Amniotic epithelial cell (primary cell): ENCODE measurements at places on chromosomes 7 and 10.
A peak's percentile ranks its signal among the peaks of the same experiment; 100 is the strongest.

DNA sequence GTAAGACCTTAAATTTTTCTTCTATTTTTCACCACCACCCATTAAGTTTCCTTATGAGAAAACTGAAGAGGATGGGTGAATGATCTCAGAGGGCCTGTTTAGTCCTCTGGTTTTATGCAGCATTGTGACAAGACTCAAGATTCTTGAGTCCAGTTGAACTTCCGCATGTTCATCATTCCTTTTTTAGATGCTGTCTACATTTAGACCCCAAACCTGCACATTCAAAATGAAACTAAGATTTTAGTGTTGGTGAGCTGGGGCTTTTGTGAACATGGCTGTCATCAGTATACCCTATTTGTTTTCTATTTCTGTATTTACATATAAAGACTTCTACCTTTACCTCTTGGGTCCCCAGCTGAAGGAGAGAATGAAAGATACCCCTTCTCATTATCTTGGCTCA lies 31.1 kb downstream of the NET1 start:
- DNase-seq, result no peak

DNA sequence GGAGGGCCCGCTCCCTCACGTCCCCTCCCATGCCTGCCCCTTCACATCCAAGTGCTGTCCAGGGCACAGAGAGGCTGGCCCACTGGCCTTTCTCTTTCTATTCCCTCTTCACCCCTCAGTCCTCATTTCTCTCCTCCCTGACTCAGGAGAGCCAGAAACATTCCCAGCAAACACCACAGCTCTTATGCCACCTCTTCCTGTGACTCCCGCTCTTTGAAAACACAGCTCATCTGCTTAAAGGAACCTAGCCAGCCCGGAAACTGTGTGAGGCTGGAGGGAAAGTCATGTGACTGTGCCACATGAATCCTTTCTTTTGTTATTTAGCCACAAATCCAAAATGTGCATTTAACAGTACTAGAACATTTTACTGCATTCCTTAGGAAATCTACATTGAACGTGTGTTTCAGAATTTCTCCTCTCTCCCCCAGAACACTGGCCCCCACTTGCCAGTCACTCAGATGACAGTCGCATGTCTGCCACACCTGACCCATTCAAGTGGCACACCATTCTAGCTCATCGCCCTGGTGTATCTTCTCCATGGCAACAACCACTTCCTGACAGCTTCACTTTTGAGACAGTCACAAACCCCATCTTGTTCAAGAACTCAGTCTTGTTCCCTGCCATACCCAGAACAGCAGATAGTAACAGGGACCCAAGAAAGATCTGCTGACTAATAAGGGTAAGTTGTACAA lies 42.8 kb downstream of the GRB10 start:
- DNase-seq, result no peak

DNA sequence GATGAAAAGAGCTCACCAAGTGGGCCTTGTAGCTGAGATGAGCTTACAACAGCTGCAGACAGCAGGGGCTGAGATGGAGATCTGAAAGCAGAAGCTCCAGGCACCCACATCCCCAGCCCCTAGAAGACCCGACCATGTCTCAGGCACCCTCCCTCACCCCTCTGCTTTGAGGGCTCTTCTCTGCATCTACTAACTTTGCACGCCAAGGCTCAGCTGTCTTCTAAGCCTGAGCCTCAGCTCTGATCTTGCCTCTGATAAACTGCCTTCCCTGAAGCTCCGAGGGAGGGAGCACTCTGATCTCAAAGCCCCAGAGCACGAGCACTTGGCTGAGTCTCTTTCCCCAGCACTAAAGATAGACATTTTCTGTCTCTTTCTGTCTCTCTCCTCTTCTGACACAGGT lies 42.0 kb downstream of the ANXA8 start:
- DNase-seq, result no peak

DNA sequence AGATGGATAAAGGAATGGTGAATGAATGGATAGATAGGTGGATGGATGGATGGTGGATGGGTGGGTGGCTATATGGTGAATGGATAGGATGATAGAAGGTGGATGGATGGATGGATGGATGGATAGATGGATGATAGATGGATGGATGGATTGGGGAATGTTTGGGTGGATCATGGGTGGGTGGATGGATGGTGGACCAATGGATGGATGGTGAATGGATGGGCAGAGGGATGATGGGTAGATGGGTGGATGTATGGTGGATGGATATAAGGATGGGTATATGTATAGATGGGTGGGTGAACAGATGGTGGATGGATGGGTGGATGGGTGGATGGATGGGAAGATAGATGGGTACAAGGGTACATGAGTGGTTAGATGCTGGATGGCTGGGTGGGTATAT lies 322.4 kb downstream of the ADARB2 start:
- no peak for DNase-seq

GRCh38 chr10:1315178-1315577 lies 259.0 kb downstream of the WDR37 start:
- no peak for DNase-seq

DNA sequence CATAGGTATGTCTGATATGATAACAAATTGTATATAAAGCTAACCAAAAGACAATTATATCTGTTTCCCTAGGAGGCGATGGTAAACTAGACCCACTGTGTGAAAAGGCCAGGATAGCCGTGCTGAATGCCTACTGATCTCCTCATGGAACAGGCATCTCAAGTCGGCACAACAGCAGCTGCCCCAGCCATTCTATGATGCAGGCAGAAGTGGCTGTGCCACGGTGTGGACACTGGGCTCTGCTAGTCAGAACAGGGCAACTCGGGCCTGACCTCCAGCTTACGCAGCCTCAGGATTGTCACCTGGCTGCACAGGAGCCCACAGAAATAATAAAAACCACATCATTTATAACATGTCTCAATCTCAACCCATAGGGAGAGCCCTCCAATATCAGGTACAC lies 15.0 kb downstream of the C10orf53 start:
- no peak for DNase-seq

- DNase-seq, result peak; percentile 72
These were observed 196.4 kb downstream of the CREB5 start for GRCh38 chr7:28608731-28609130.

- DNase-seq, result peak; percentile 61
These were observed 2.9 kb downstream of the TWIST1 start for GRCh38 chr7:19114551-19114855.

- no peak for DNase-seq
These were observed 123.1 kb downstream of the DKK1 start for GRCh38 chr10:52437205-52437646.

DNA sequence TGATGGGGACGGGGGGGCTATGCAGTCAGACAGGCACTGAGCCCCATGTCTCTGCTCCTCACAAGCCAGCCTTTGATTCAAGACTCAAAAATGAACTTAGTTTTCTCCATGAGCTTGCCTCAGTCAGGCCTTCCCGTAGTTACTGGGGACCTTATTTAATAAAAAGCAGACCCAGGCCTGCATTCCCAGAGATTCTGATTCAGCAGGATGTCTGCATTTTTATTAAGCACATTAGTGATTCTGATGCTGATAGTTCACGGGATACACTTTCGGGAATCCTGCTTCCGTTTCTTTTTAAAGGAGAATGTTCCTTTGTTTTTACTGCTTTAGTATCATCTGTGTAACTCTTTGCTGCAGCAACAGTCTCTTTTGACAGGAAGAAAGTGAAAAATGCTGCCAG lies 28.3 kb upstream of the PLPP4 start:
- DNase-seq, result no peak

DNA sequence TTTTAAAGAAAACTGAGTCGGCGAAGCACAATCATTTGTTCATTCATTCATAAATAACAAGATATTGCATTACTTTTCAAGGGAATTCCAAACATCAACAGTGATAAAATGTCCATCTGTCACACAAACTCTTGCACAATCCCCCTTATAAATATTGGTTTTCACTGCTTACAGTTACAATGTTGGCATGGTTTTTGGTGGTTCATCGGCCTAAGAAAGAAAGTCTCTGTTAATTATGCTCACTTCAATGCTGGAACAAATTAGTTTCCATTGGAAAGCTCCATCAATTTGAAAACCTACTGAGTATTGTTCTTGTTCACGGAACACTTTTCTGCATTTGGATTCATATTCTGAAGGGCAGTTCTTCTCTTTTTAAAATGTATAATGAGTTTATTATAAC lies 188.5 kb downstream of the JAZF1 start:
- peak; percentile 46 for DNase-seq

DNA sequence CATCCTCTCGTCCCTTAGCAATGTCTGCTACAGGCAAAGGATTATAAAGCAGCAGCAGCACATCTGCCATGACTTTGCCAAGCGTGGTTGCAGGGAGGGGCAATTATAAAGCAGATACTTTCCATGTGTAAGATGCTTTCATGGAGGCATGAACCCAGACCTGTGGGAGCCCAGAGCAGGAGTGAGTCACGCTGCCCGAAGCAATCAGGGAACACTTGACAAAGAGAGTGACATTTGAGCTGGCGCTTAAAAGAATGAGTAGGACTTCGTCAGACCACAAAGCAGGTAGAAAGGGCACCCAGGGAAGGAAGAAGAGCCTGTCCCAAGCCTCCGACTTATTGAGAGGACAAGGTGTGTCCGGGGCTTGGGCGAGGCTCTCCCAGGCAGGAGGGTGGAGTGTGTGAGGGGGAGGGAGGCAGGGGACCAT lies 147.2 kb downstream of the MYOF start:
- DNase-seq, result no peak

- DNase-seq, result no peak
These were observed 59.4 kb downstream of the GCC1 start for GRCh38 chr7:127525866-127526480.

GRCh38 chr10:91511549-91512330 lies 101.6 kb downstream of the HECTD2 start:
- peak; percentile 93 for DNase-seq

DNA sequence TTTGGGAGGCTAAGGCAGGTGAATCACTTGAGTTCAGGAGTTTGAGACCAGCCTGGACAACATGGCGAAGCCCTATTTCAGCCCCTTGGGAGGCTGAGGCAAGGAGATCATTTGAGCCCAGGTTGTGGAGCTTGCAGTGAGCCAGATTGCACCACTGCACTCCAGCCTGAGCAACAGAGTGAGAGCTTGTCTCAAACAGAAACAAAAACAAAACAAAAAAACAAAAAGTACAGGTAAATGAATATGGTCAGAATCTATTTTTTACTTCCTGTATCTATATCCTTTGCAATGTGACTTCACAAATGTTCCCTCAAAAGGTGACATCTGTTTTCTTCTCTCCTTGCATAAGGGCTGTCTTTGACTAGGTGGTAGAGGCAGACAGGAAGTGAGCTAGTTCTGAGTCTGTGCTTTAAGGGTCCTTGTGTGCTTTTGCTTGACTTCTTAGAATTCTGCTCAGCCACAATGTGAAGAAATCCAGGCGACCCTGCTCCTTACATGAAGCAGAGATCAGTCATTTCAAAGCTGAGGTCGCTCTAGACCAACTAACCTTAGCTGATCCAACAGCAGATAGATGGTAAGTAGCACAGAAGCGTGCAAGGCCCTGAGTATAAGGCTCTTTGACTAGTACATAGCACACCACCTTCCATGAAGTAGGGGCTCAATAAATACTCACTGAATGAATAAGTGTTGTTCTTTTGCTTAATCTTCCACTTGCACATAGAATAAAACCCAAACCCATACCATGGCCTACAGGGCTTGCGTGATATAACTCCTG lies 423.2 kb upstream of the PCDH15 start:
- no peak for DNase-seq

GRCh38 chr10:62047228-62047892 lies 145.9 kb downstream of the ARID5B start:
- peak; percentile 87 for DNase-seq

DNA sequence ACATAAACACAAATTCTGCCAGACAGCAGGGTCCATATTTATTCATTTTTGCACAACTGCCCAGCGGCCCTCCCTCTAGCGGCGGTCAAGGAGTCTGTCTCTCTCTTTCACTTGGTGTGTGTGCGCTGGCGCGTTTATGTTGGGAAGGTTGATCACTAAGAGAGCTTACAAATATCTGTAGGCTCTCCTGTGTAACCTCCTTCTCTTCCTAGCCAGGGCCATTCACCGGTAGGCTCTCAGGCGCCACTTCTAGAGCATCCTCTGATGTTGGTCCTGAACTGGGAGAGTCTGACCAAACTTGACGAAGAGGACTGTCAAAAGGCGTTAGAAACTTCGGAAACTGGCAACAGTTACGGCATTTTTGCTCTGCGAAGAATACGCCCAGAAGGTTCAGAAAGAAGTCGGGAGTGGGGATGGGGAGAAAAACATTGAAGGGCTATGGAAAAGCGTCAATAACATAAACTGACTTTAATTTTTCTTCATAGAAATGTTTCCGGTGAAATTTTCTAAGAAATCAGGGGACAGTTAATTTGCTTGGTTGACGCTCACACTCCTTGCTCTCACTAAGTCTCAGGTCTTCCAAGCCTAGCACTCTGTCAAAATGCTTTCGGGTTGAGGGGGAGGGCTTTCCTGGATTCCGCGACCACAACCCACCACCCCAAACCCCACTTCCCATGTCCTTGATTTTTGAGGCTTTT lies 731.1 kb downstream of the ZWINT start:
- DNase-seq, result peak; percentile 11

DNA sequence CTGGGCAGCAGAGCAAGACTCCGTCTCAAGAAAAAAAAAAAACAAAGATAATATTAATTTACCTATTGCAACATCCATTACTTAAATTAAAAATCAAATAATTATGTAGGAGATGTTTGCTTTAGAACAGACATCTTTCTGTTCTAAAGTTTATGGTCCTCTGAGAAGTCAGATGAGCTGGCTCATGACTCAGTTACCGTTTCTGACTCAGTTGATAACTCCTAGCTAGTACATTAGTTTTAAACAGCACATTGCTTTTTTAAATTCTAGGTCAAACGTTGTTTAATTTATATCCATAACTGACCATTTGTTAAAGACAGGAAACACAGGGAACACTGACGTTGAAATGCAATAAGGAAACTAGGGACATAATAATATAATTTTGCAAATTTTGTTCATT lies 162.7 kb downstream of the ETV1 start:
- peak; percentile 60 for DNase-seq

- DNase-seq, result peak; percentile 71
These were observed 163.0 kb upstream of the KLF14 start for GRCh38 chr7:130896898-130897514.

DNA sequence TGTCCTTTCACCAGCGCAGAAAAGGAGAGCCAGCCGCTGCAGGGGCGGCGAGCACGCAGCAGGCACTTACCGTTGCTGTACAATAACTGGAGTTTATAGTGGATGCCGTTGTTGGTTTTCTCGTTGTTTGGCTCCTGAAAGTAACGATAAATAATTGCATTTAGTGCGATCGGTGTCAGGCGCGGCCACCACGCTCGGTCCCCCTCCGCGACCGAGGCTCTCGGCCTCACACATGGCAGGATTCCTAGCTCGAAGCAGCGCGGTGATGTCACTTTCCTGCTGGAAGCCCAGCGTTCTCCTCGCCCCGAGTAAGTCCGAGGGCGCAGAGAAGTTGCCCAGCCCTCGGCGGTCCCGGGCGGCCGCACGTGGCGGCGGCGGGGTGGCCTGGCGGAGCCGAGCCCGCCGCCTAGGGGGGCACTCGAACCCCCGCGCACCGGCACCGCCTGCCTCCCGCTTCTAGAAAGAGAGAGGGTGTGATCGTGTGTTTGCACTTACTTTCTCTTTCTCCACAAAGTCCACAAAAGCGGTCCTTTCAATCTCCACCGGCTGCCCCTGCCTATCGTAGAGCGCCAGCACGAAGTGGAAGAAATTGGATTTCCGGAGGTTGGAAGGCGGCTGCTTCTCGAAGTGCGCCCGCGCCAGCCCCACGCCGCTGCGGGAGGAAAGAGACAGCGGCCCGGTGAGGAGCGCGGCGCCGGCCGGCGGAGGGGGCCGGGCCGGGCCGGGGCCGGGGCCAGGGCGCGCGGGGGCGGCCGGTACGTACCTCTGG lies 1.0 kb downstream of the EBF3 start:
- peak; percentile 5 for DNase-seq
